BE2C (cell line): ENCODE measurements at places on chromosomes 4 and X.

DNA sequence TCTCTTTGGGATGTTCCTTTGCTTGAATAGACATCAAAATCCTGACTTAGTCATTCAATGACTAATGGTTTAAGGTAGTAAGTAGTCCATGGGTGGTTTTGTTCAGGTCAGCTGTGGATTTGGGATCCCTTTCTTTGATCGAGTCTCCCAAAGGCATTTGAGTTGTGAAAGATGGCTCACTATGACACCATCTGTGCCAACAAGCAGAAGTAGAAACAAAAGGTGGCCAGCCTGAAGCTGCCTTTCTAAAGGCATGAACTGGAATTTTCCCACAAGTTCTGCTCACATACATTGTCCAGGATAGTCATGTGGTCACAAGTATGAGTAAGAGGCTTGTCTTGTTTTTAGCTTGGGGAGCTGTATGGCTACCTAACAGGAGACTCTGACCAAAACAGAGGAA, 129.9 kb downstream of the CCNG2 start:
- DNase-seq: no peak

- DNase-seq: no peak
Measured at GRCh38 chr4:21835712-21836111, 112.9 kb downstream of the KCNIP4 start.

DNA sequence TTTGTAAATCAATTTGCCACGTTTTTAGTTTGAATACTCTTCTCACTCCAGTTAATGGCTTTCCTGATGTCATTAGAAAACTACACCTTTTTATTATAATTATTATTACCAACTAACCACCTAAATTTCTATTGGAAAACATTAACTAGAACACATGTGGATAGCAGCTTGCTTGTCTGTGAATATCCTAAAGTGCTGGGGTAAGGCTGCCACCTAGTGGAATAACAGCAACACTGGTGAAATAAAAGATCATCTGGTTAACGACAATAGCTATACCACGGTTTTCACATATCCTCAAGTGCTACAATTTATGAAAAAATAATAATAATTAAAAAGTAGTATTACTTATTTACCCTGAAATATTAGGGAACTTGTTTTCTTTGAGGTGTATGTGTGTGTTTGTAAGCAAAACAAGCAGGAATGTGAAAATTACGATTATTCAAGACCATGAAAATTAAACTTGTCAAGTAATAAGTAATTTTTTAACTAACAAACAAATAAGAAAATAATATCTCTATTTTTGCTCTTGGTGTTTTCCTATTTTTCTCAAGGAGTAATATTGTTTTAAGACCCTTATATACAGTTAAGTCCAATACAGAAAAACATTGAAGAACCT, 130.1 kb upstream of the TECRL start:
- DNase-seq: peak; percentile 69

GRCh38 chrX:48617542-48618340, 20.4 kb downstream of the WDR13 start:
- DNase-seq: no peak

- no peak for DNase-seq
Measured at GRCh38 chr4:59553063-59553720, 1646.9 kb upstream of the ADGRL3 start.

- no peak for DNase-seq
Measured at GRCh38 chr4:99356992-99357391, 4.4 kb upstream of the ADH1C start.

- DNase-seq: no peak
Measured at GRCh38 chrX:43064096-43064495, 286.1 kb upstream of the PPP1R2C start.

DNA sequence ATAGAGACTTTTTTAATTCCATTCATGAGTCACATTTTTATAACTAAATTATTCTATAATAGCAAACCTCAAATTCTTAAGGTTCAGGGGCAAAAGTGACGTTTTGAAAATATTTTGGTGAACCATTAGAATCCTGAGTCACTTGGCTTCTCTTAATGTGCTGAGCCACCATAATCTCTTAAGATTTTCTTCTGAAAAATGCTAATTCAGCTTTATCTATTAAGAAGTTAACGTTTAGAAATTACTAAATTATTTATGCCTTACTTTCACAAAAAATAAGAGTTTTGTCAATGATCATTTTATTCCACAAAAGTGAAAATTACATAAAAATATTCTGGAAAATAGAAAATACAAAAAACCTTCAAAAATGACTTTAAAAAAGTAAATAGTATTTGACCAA, 72.5 kb downstream of the GPM6A start:
- no peak for DNase-seq

GRCh38 chrX:55524487-55524886, 34.8 kb upstream of the USP51 start:
- no peak for DNase-seq

DNA sequence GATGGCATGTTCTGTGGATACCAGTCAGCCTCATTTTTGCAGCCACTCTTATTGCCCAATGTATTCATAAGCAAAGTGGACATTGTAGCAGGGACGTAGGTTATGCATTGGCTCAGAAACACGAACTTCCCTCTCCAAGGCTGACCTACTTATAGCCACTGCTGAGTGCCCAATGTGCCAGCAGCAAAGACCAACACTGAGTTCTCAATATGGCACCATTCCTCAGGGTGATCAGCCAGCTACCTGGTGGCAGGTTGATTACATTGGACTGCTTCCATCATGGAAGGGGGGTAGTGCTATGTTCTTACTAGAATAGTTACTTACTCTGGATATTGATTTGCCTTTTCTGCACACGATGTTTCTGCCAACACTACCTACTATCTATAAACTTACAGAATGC, 306.9 kb downstream of the KCNIP4 start:
- DNase-seq: no peak

GRCh38 chr4:48261281-48261680, 8.4 kb downstream of the TEC start:
- DNase-seq: no peak

DNA sequence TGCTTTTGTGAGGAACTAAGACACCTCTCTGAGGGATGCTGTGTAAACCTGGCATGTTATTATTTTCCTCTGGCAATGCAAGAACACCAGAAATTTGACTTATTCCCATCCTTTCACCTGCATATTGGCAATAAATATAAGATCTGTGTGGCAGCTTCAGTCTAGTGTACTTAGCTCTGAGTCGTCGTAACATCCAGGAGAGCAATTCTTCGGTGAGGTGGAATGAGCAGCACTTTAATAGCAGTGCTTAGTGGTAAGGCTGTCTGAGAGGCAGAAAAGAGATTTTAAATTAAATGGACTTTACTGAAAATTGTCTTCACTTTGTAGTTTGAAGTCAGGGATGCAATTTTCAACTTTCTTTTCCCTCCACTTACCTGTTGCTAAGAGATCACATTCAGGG, 344.9 kb downstream of the PCDH7 start:
- DNase-seq: no peak

GRCh38 chr4:159051245-159052071, 51.4 kb upstream of the RAPGEF2 start:
- no peak for DNase-seq

DNA sequence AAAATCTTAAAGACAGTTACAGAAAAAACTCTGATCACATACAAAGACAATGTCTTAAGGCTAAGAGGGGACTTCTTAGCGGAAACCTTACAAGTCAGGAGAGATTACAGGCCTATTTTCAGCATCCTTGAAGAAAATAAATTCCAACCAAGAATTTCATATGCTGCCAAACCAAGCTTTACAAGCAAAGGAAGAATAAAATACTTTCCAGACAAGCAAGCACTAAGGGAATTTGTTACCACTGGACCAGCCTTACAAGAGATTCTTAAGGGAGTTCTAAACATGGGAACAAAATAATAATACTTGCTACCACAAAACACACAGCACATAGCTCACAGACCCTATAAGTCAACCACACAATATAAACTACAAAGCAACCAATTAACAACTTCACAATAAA, 255.8 kb upstream of the ZFP42 start:
- DNase-seq: no peak
